ENCODE measurements at places on chromosomes 2 and 18. TPM values are rescaled to one million over a fixed set of nuclear protein-coding genes. Genes with fewer than 3 reads are reported as not detected.

NEU2 gene
- not detected for total RNA-seq

DPYSL5 gene
- total RNA-seq: not detected

HOXD3 gene
- 22.4 TPM for total RNA-seq

ZRANB3 gene
- total RNA-seq: 8.3 TPM

SPRED2 gene
- 38.5 TPM for total RNA-seq

CXCR1 gene
- total RNA-seq: not detected
